NCI-H1048 (cell line): ENCODE measurements at places on chromosomes 6 and 20.

- no peak for DNase-seq
These were observed 71.8 kb upstream of the PHACTR2 start for GRCh38 chr6:143605906-143606521.

DNA sequence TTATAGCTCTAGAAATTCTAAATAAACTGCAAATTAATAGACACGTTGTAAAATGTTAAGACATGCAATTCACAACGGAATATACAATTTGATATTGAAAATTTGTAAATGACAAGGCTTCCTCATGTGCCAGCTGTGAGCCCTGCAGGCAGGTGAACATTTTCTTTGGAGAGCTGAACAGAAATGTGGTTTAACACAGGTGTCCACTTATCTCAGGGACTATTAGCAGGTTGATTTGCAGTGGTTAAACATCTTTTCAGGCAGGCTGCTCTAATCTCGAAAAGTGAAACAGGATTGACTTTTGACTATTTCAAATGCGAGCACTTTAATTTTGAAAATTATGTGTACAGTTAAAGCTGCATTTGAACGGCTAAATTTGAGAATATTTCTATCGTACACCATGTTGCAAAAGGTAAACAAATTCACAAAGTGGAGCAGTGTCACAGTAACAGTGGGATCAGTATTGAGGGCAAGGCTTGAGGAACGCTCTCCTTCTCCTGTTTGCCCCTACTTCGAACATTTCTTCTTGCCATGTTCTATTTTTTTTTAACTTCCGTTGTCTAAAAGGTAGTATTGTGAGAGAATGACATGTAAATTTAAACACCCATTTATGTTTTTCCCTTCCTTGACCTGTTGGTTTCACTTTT is 210.8 kb downstream of the CDKAL1 start:
- DNase-seq = no peak

GRCh38 chr6:161374971-161375873 is 101.4 kb upstream of the AGPAT4 start:
- no peak for DNase-seq

GRCh38 chr20:46688151-46689081 is 828 bp downstream of the TP53RK start:
- DNase-seq = no peak

GRCh38 chr20:32443386-32443974 is 85.3 kb downstream of the ASXL1 start:
- DNase-seq = no peak

- DNase-seq = no peak
These were observed 4.3 kb upstream of the KIF25 start for GRCh38 chr6:167993169-167993568.

GRCh38 chr6:44253307-44254101 is 3.8 kb downstream of the SLC35B2 start:
- DNase-seq = no peak

DNA sequence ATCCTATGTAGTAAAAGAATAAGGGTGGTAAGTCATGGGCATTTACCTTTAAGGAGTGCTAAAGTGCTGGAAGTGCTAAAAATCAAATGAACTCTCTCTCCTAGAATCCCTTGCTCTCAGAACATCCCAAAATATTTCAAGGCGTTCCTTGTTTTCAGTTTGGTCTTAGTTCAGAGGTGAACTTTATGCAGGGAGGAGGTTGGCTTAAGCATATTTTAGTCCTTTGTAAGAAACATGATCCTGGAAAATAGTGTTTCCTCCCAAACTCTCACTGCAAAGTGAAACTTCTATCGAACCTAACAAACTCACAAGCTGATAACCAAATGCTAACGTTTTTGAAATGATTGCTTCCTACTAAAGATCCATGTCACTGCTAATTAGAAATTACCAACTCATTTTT is 231.4 kb downstream of the FOXC1 start:
- no peak for DNase-seq

DNA sequence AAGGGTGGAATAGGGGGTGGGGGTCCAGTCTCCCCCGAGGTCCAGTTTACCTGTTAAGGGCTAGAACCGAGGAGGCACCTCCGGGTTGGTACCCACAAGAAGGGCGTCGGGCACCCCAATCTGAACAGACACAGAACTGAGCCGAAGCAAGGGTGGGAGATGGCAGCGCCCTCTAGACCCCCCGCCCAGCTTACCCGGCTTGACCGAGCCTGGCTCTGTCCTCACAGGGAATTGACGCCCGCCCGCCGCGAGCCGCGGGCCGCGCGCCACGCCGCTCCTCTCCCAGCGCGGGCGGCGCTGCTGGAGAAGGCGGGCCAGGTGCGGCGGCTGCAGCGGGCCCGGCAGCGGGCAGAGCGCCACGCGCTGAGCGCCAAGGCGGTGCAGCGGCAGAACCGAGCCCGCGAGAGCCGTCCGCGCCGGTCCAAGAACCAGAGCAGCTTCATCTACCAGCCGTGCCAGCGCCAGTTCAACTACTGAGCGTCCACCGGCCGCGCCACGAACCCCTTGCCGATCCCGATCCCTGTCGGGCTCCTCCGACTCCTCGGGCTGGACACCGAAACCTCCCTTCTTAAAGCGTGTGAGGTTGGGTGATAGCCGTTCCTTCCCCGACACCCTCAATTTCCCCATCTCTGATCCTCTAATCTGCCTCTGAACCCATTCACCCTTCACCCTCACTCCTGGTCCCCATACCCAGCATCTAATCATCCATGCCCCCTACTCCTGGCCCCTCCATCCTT is 5.9 kb downstream of the TP53INP2 start:
- no peak for DNase-seq
